ENCODE measurements at places on chromosomes 2 and 18.
A peak's percentile ranks its signal among the peaks of the same experiment; 100 is the strongest.

GRCh38 chr2:29475499-29475898 lies 360.3 kb downstream of the CLIP4 start:
- DNase-seq, result no peak

DNA sequence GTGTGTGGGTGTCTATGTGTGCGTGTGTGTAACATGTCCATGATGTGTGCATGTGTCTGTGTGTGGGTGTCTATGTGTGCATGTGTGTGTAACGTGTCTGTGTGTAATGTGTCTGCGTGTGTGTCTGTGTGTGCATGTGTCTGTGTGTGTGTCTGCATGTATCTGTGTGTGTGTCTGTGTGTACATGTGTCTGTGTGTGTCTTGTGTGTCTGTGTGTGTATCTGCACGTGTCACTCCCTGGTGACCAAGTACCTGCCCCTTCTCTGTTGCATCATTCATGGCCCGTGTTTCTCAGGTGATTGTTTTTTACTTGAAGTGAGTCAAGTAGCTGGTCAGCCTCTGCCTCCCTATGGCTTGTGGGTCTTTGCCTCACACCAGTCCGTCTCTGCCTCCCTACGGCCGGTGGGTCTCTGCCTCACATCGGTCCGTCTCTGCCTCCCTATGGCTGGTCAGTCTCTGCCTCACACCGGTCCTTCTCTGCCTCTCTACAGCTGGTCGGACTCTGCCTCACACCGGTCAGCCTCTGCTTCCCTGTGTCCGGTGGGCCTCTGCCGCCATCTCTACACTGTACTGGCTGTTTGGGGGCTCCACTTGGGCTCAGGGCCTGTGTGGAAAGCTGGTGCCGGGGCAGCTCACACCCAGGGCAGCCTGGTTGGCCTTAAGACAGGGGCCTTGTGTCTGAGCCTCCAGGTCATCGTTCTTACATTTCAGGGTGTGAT lies 31.6 kb downstream of the KCNG2 start:
- no peak for DNase-seq

- DNase-seq, result no peak
Observed at GRCh38 chr2:112754564-112754963, 9.8 kb downstream of the CKAP2L start.

- no peak for DNase-seq
Observed at GRCh38 chr2:98876741-98877140, 59.3 kb downstream of the CRACDL start.

DNA sequence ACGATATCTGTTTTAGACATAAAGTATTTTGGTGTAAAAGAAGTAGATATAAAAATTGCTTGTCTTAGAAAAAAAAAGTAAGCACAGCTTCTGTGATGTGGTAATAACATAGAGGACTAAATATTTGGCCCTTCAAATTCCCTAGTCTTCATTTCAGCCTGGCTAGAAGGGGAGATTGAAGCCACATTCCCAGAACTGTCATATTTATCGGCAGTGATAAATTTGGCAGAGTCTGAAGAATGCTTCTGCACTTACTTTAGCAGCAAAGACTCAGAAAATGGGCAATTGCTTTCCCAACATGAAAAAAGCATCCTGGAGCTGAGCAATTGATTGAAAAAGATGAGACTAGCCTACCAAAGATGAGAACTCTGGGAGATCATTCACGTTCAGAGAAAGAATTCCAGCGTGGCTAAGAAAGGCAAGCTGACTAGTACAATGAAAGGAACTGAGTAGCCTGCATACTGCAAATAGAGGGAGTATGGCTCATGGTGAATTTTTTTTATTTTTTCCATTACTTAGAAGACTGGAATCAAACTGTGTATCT lies 278.7 kb upstream of the KLHL29 start:
- DNase-seq, result no peak

DNA sequence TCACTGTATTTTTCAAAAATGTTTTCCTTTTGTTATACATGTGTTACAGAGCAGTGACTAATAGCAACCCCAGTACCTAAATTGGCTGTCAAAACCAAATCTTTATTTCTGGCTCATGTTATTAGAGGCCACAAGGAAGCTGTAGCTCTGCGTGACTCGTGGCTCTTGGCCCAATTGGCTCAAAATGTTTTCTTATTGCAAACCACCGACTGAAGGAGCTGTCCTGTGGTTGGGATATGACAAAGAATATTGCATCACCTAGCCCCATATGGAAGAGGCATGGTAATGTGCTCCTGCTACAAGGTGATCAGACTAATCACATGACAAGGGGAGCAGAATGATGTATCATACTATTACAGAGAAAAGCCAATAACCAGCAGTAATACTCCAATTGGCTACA lies 1058.5 kb downstream of the CBLN2 start:
- no peak for DNase-seq

- no peak for DNase-seq
Observed at GRCh38 chr18:24754583-24755253, 294.3 kb downstream of the HRH4 start.

DNA sequence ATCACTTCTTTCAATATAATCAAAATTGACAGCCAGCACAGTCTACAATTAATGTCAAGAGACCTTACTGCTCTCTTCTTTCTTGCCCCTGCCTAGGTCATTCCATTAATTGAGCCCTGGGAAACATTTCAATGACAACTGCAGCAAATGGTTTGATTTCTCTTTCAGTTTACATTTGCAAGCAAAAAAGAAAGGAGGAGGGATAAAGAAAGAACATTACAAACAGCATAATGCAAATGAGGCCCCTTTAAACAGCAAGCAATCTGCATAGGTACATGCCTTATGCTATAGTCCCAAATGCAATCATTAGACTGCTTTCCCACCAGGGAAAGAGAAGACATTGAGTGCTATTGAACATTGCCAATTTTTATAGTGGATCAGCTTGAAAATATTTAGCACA lies 655.0 kb upstream of the CDH2 start:
- no peak for DNase-seq

DNA sequence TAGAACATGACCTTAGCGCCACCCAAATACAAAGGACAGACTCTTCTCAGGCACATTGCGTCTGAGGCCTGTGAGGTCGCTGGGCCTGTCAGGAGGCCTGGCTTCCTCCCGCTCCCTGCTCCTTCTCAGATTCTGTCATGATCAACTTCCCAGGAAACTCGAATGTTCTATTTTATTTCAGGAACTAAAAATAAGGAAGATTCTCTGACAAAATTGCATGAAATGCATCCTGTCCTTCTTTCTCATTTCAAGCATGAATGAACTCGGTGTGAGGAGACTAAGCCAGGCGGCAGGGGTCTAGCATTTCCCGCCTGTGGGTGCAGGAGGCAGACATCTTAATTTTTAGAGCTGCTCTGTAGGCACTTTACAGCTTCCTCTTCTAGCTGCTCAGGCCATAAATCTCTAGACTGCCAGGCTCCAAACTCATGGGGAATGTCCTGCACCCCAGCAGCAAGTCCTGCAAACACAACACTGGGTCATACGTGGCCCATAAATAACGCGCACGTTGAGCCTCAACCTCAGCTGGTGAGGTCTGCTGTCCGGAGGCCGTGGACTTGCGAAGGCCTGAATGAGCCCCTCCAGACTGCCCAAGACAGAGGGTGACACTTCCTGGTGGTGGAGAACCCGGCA lies 109.7 kb upstream of the ZNF236 start:
- no peak for DNase-seq

- DNase-seq, result no peak
Observed at GRCh38 chr2:128742467-128742866, 423.8 kb upstream of the HS6ST1 start.

- DNase-seq, result no peak
Observed at GRCh38 chr2:172282944-172283343, 144.4 kb upstream of the ITGA6 start.

DNA sequence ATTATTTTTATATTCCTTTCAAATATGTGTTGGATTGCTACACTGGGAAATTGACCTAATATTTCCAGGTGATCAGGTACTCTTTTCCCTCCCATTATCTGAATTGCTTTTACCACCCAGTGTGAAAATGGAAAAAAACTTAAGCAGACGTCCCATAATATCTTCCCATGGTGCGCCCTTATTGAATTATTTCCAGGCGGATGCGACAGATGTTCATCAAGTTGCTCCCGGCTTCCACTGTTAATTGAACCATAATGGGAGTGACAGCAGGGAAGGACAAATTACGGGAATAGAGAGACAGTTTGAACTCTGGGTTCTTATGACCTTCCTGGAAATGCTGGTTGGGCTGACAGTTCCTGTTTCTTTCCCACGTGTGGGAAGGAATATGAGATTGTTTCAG lies 93.3 kb downstream of the THSD7B start:
- DNase-seq, result no peak

GRCh38 chr18:48994044-48994651 lies 43.4 kb upstream of the SMAD7 start:
- DNase-seq, result no peak

DNA sequence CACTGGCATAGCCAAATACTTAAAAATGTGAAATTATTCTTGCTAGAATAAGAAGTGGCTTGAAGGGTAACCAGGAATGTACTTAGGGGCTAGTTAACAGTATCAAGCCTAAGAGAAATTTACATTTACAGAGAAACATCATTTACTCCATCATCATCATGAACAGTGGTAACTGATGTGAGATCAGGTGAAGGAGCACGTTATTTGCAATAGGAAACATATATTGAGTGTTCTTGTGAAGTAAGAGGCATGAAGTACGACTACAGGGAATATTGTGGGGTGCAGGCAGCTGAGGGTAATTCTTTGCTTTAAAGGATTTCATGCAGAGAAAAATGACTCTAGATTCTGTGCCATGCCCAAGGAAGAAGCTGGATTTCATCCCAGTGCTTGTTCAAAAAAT lies 220.8 kb downstream of the GALNT13 start:
- DNase-seq, result no peak

DNA sequence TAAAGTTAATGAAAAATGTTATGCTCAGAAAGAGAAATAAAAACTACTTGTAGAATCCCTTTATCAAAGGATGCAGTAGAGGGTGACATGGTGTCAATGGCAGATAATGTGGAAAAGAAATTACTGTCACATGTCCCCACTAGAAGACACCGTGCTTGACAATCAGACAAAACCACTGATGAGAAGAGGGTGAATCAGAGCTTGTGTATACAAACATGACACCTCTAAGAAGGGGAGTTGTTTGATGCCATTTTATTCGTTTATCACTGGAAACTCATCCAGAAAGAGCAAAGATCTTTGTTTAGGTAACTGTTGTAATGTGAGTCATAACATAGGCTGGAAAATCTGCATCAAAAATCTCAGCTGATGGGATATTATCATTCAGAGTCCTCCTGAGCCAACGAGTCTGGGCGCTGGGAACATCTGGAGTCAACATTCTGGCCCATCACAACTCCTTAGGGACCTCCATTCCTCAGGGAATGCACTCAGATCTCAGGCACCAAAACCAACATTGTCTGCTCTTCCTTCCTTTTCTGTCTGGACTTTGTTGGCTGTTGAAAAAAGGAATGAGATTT lies 49.5 kb upstream of the RAB12 start:
- DNase-seq, result peak; percentile 17

GRCh38 chr2:132943829-132944228 lies 273.8 kb upstream of the LYPD1 start:
- DNase-seq, result no peak

- peak; percentile 89 for DNase-seq
Observed at GRCh38 chr2:55992455-55992854, 68.9 kb upstream of the EFEMP1 start.

- DNase-seq, result no peak
Observed at GRCh38 chr18:24801001-24801400, 340.6 kb downstream of the HRH4 start.

GRCh38 chr2:206515580-206515979 lies 72.2 kb downstream of the ADAM23 start:
- DNase-seq, result peak; percentile 35

DNA sequence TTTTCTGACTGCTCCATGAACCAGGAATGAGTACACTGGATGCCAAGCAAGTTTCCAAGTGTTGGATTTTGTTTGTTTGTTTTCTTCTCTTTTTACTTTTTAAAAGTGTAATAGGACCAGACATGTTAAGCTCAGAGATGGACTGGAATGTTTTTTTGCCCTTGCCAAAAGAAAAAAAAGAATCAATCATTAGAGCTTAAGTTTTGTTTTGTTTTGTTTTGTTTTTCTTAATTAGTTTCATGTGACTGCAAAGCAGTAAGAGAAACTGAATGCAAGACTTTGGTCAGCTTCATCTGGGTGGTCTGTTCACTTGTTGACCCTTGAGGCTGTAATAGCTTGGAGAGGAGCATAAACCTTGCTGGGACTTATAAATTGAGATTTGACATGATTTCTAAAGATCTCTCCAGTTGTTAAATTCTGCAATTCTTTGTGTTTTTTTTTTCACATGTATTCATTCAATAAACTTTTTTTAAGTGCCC lies 42.4 kb upstream of the SLC1A4 start:
- DNase-seq, result no peak

- DNase-seq, result peak; percentile 35
Observed at GRCh38 chr2:240452462-240453256, 17.2 kb downstream of the GPC1 start.

DNA sequence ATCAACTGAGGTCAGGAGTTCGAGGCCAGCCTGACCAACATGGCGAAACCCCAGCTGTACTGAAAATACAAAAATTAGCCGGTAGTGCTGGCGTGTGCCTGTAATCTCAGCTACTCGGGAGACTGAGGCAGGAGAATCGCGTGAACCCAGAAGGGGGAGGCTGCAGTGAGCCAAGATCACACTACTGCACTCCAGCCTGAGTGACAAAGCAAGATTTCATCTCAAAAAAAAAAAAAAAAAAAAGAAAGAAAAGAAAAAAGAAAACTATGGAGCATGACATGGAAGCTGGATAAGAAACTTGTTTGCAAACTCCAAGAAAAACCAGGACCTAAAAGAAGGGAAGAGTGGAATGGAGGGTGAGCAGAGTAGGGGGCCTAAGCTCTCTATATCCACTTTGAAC lies 1.9 kb upstream of the CHMP1B start:
- no peak for DNase-seq

DNA sequence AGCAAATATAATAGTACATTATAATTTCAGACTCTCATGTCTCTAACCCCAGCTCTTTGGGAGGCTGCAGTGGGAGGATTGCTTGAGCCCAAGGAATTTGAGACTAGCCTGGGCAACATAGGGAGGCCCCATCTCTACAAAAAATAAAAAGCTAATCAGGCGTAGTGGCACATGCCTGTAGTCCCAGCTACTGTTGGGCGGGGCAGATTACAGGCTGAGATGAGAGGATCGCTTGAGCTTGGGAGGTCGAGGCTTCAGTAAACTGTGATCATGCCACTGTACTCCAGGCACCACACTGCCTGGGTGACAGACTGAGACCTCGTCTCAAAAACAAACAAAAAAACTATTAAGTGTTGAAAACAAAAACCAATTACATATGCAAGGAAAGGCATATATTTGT lies 123.0 kb upstream of the MYO3B start:
- DNase-seq, result no peak

DNA sequence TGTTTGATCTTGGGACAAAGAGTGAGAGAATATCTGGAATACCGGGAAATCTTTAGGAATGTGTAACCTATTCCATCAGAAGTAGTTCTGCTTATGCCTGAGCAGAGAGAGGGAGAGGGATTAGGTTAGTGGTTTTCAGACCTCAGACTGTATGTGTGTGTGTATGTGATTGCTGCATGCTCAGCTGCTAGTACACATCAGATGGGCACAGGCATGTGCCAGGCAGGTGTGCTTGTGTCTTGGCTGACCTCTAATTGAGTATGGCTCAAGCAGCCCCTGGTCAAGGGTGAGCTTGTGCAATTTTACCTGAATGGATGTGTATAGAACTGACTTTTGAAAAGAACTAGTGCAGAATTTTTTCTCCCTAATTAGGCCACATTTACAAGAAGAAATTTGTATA lies 91.2 kb downstream of the INSIG2 start:
- DNase-seq, result no peak

- peak; percentile 92 for DNase-seq
Observed at GRCh38 chr18:46939337-46939963, 22.0 kb downstream of the KATNAL2 start.

Measured in COLO829 (cell line).